ENCODE measurements at places on chromosomes 6 and 20.

DNA sequence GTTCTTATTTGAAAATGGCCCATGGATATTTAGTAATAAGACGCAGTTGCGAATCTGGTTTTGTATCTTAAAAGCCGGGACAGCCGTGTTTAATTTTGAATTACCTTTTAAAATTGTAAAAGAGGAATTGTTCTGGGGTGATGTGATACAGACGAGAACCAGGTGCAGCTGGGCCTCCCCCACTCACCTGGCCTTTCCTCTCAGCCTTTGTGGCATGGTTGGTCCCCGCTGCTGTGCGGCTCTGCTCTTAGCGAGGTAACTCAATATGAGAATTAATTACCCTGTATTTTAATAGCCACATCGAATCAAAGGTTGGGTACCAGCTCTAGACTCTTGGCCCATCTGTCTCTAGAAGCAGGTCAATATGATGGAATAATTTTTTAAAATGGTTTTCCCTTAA, 56.5 kb upstream of the DACT2 start:
- no peak for DNase-seq

DNA sequence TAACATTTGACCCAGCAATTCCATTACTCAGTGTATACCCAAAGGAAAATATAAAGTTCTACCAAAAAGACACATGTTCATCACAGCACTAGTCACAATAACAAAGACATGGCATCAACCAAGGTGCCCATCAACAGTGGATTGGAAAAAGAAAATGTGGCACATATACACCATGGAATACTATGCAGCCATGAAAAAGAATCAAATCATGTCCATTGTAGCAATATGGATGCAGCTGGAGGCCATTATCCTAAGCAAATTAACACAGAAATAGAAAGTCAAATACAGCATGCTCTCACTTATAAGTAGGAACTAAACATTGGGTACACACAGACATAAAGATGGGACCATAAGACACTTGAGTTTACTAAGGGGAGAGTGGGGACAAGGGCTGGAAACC, 441.9 kb upstream of the ID4 start:
- DNase-seq, result no peak

- DNase-seq, result no peak
Measured at GRCh38 chr6:144311361-144311760, 26.2 kb downstream of the UTRN start.

GRCh38 chr6:75402296-75402695, 91.3 kb downstream of the FILIP1 start:
- DNase-seq, result no peak

GRCh38 chr20:944148-944547, 28.0 kb upstream of the ANGPT4 start:
- no peak for DNase-seq

DNA sequence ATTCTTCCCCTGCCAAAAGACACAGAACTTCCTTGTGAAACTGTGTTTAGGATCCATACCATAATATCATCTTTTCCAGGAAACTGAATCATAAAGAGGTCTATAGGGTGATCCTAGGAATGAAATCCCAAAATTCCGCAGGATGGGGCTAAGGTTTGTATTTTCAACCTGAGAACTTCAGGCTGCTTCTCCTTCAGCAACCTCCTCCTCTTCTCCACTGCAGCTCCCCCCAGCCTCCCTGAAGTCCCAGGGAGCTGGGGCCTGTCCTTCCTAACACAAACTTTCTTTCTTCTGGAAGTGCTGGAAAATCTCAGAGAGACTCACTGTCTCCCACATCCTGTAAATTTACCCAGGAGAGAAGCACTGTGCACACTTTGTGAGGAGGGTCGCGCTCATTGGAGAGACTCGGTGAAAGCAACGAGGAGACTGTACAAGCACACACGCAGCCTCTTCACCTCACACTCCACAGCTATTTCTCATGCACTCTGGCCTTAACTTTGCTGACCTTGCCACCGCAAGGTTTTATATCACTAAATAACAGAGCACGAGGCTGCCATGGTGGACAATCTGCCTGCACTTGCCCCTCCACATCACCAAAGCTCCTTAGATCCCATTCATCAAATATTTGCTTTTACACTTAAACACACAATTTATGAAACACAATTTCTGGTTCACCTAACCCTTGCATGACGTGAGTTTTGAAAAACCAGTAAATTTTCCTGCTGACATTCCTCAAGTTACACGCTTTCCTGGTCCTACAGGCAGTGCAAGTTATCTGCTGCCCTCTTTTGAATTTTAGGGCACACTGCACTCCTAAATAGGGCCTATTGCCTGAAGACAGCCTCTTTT, 14.3 kb downstream of the ID4 start:
- DNase-seq, result no peak

GRCh38 chr20:38387953-38388352, 41.7 kb downstream of the LBP start:
- no peak for DNase-seq
